ENCODE measurements at places on chromosomes 7 and 10.

- H3K27me3 ChIP-seq: no peaks in the 10 kb centered on the region
- H3K36me3 ChIP-seq: peaks cover 4% of the 10 kb centered on the region
- DNase-seq: no peak
- H3K4me1 ChIP-seq: peaks cover 9% of the 10 kb centered on the region
Observed at GRCh38 chr10:123236126-123236525, 81.9 kb downstream of the BUB3 start.

GRCh38 chr10:2478656-2479055 lies 588.7 kb upstream of the PFKP start:
- no peaks in the 10 kb centered on the region for H3K27me3 ChIP-seq
- H3K27ac ChIP-seq: no peak overlapping the region
- H3K4me3 ChIP-seq: no peak overlapping the region
- no peaks in the 10 kb centered on the region for H3K4me1 ChIP-seq
- no peak for DNase-seq

DNA sequence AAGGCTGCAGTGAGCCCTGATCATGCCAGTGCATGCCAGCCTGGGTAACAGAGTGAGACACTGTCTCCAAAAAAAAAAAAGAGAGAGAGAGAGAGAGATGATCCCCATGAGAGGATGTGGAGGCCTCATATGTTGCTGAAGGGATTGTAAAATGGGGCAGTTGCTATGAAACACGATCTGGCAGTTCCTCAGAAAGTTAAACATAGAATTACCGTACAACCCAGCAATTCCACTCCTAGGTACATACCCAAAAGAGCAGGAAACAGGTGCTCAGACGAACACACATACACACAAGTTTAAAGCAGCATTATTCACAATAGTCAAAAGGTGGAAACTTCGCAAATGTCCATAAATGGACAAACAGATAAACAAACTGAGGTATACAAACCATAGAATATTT lies 27.4 kb upstream of the CYTH3 start:
- H3K4me1 ChIP-seq: no peaks in the 10 kb centered on the region
- no peaks in the 10 kb centered on the region for H3K27me3 ChIP-seq
- H3K4me3 ChIP-seq: no peak overlapping the region
- no peak overlapping the region for H3K27ac ChIP-seq
- no peak for DNase-seq
- H3K36me3 ChIP-seq: no peaks in the 10 kb centered on the region

GRCh38 chr7:24463474-24463873 lies 109.8 kb upstream of the PALS2 start:
- no peaks in the 10 kb centered on the region for H3K36me3 ChIP-seq
- H3K27ac ChIP-seq: no peak overlapping the region
- no peaks in the 10 kb centered on the region for H3K27me3 ChIP-seq
- no peak overlapping the region for H3K4me3 ChIP-seq
- no peak for DNase-seq

GRCh38 chr7:155725006-155725355 lies 80.5 kb downstream of the RBM33 start:
- peaks cover 2% of the 10 kb centered on the region for H3K4me1 ChIP-seq
- no peak overlapping the region for H3K27ac ChIP-seq
- peaks cover 43% of the 10 kb centered on the region for H3K36me3 ChIP-seq
- no peaks in the 10 kb centered on the region for H3K27me3 ChIP-seq
- DNase-seq: no peak

DNA sequence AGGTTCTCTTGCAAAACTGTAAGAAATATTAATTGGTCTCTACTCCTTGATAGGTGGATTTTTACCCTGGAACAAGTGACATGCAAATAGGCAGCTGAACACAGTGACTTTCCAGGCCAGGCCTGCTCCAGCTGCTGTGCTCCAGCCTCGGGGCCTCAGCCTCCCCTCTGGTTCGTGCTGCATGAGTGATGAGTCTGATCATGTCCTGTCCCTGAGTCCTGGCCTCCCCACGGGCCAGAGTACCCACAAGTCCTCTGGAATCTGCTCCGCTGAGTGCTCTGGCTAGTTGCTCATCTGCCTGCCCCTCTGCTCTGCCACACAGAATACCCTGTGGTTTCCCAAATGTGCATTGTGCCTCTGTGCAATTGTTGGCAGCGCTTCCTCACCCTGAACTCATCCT lies 80.1 kb upstream of the PDZD8 start:
- no peak overlapping the region for H3K27ac ChIP-seq
- H3K27me3 ChIP-seq: no peaks in the 10 kb centered on the region
- H3K36me3 ChIP-seq: no peaks in the 10 kb centered on the region
- DNase-seq: no peak

DNA sequence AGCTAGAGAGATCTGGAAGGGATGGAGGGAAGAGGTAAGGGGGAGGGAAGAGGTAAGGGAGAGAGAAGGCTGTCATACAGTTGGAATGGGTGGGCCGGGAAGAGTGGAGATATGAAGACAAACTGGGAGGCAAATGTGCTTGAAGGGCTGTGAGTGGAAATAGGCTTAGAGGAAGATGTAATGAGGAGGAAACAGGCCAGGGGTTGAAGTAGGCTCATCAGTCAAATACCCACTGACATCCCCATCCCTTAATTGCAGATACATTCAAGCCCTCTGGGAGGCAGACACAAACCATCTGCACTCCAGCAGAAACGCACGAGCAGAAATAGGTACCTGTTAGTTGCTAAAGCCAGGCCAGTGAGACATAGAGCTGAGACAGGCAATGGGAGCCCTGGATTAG lies 2.1 kb downstream of the SYNPO2L start:
- no peak for DNase-seq
- no peaks in the 10 kb centered on the region for H3K4me1 ChIP-seq
- H3K27ac ChIP-seq: no peak overlapping the region
- peaks cover 2% of the 10 kb centered on the region for H3K27me3 ChIP-seq

DNA sequence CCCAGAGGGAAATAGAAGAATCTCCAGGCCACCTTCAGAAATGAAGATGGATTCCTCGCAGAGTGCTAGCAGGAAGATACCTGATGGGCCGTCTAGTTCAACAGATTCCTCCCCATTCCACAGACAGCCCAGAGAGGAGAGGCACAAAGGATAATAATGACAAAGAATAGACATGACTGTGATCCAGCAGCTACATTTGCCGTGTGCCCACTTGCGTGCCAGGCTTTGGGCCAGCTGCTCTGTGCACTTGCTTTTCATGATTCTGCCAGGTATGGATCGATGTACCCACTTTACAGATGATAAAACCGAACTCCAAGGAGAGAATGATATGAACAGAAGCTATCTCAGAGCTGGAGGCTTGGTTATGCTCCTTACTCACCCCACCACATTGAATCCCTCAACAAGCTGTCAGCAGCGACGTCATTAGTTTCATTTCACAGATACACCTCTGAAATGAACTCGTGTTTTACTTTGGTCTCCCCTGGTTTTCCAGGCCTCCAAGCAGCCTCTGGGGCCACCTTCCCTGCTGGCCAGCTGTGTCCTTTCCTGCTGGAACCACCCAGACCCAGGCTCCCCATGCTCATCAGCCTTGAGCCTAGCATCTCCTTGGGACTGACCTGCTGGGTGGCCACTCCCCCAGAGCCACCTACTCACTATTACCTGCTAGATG lies 11.9 kb upstream of the WDFY4 start:
- H3K4me3 ChIP-seq: no peak overlapping the region
- H3K27me3 ChIP-seq: no peaks in the 10 kb centered on the region
- DNase-seq: no peak
- no peaks in the 10 kb centered on the region for H3K4me1 ChIP-seq
- H3K27ac ChIP-seq: no peak overlapping the region

DNA sequence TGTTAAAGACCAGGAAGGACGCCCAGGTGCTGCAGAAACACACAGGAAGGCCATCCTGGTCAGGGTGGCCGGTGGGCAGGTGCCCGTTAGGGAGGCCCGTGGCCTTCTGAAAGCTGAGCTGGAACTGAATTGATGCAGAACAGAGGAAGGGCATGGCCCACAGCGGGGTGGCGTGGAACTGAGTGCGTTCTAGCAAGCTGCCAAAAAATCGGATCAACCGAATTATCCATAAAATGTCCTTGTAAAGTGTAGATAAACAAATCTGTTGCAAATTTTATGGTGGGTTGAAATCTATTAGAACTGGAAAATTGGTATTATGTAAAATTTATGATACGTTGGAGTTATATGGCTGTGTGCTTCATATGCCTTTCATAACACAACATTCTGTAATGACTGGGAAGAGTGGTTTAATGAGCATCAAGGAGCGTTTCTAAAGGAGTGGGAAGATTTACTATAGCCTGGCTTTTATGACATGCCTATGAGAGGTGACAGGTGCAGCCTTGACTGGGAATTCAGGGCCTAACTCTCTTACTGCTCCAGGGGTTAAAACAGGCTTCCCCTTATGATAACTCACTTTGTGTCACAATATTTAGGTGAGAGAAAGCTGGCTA lies 108.1 kb downstream of the GPR26 start:
- H3K27me3 ChIP-seq: no peaks in the 10 kb centered on the region
- no peak overlapping the region for H3K4me3 ChIP-seq
- H3K36me3 ChIP-seq: no peaks in the 10 kb centered on the region
- DNase-seq: no peak

GRCh38 chr7:67100956-67101361 lies 104.3 kb downstream of the TYW1 start:
- H3K27me3 ChIP-seq: no peaks in the 10 kb centered on the region
- no peak overlapping the region for H3K4me3 ChIP-seq
- H3K27ac ChIP-seq: no peak overlapping the region
- H3K36me3 ChIP-seq: peaks cover 11% of the 10 kb centered on the region

DNA sequence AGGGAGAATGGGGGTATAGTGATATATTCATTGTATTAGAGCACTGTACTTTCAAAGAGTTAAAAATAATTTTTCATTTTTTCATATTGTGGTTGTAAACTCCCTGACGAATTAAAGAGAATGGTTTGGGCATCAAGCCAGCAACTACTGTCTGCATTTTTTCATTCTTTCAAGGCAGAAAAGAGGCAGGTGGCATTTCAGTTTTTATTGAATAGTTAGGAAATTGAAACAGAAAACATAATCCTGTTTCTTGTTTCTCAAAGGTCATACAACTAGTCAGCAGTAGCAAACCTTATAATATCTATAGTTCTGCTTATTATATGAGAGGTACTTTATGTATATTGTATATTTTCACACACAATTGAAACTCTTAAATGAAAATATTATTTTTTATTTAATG lies 303.9 kb upstream of the KCND2 start:
- H3K27me3 ChIP-seq: no peaks in the 10 kb centered on the region
- no peaks in the 10 kb centered on the region for H3K4me1 ChIP-seq
- no peaks in the 10 kb centered on the region for H3K36me3 ChIP-seq
- H3K27ac ChIP-seq: no peak overlapping the region

- no peaks in the 10 kb centered on the region for H3K27me3 ChIP-seq
- no peaks in the 10 kb centered on the region for H3K4me1 ChIP-seq
- H3K27ac ChIP-seq: no peak overlapping the region
- H3K36me3 ChIP-seq: no peaks in the 10 kb centered on the region
Observed at GRCh38 chr7:152984421-152984820, 224.9 kb downstream of the ACTR3B start.

GRCh38 chr7:14886533-14886932 lies 16.0 kb downstream of the DGKB start:
- no peak overlapping the region for H3K4me3 ChIP-seq
- no peaks in the 10 kb centered on the region for H3K36me3 ChIP-seq
- H3K27ac ChIP-seq: no peak overlapping the region
- no peak for DNase-seq
- H3K27me3 ChIP-seq: no peaks in the 10 kb centered on the region
- H3K4me1 ChIP-seq: no peaks in the 10 kb centered on the region

- no peak overlapping the region for H3K27ac ChIP-seq
- H3K36me3 ChIP-seq: no peaks in the 10 kb centered on the region
- no peak overlapping the region for H3K4me3 ChIP-seq
Observed at GRCh38 chr7:43693687-43694398, 35.5 kb downstream of the COA1 start.

- DNase-seq: no peak
- no peak overlapping the region for H3K4me3 ChIP-seq
- H3K27ac ChIP-seq: no peak overlapping the region
- H3K36me3 ChIP-seq: no peaks in the 10 kb centered on the region
- H3K27me3 ChIP-seq: no peaks in the 10 kb centered on the region
- H3K4me1 ChIP-seq: no peaks in the 10 kb centered on the region
Observed at GRCh38 chr10:3402187-3402751, 229.7 kb upstream of the PITRM1 start.

- no peak overlapping the region for H3K27ac ChIP-seq
- H3K36me3 ChIP-seq: no peaks in the 10 kb centered on the region
- H3K27me3 ChIP-seq: no peaks in the 10 kb centered on the region
- H3K4me3 ChIP-seq: no peak overlapping the region
Observed at GRCh38 chr10:79404231-79404609, 41.2 kb downstream of the ZCCHC24 start.

- no peak overlapping the region for H3K27ac ChIP-seq
- no peak for DNase-seq
- H3K4me3 ChIP-seq: no peak overlapping the region
- no peaks in the 10 kb centered on the region for H3K27me3 ChIP-seq
- no peaks in the 10 kb centered on the region for H3K36me3 ChIP-seq
Observed at GRCh38 chr10:62502995-62503613, 128.9 kb downstream of the ZNF365 start.

- no peak overlapping the region for H3K4me3 ChIP-seq
- H3K36me3 ChIP-seq: no peaks in the 10 kb centered on the region
- no peaks in the 10 kb centered on the region for H3K4me1 ChIP-seq
- peaks cover 15% of the 10 kb centered on the region for H3K27me3 ChIP-seq
- no peak for DNase-seq
Observed at GRCh38 chr10:123526356-123527064, 139.6 kb upstream of the GPR26 start.

DNA sequence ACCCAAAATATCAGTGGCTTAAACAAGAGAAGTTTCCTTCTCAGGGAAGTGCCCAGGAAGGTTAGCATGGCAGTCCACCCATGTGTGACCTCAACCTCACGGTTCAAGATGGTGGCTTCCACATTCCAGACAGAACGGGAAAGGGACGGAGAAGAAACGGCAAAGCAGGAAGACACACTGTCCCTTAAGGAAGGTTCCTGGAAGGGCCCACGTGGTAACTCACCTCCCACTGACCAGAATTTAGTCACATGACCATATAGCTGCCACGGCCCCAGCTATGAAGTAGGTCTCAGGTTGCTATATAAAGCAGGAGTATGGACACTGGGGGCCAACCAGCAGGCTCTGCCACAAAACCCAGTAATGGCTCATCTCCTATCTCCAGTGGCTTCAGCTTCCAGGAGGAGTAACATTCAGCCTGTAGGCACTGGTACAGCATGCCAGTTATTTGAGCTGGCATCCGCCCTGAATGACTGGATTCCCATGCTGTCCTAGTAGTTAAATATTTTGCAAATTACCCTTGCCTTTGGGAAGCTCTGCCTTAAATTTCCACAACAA lies 278.5 kb upstream of the KLF14 start:
- no peak overlapping the region for H3K4me3 ChIP-seq
- no peak for DNase-seq
- peaks cover 28% of the 10 kb centered on the region for H3K36me3 ChIP-seq
- H3K27ac ChIP-seq: peak overlapping the region; percentile 30
- H3K27me3 ChIP-seq: no peaks in the 10 kb centered on the region

GRCh38 chr10:8768852-8769251 lies 714.4 kb downstream of the GATA3 start:
- H3K36me3 ChIP-seq: no peaks in the 10 kb centered on the region
- H3K27me3 ChIP-seq: no peaks in the 10 kb centered on the region
- DNase-seq: no peak
- no peak overlapping the region for H3K27ac ChIP-seq
